Right renal cortex interstitium (tissue), 3 donors: ENCODE measurements at places on chromosomes 13 and 19.

DNA sequence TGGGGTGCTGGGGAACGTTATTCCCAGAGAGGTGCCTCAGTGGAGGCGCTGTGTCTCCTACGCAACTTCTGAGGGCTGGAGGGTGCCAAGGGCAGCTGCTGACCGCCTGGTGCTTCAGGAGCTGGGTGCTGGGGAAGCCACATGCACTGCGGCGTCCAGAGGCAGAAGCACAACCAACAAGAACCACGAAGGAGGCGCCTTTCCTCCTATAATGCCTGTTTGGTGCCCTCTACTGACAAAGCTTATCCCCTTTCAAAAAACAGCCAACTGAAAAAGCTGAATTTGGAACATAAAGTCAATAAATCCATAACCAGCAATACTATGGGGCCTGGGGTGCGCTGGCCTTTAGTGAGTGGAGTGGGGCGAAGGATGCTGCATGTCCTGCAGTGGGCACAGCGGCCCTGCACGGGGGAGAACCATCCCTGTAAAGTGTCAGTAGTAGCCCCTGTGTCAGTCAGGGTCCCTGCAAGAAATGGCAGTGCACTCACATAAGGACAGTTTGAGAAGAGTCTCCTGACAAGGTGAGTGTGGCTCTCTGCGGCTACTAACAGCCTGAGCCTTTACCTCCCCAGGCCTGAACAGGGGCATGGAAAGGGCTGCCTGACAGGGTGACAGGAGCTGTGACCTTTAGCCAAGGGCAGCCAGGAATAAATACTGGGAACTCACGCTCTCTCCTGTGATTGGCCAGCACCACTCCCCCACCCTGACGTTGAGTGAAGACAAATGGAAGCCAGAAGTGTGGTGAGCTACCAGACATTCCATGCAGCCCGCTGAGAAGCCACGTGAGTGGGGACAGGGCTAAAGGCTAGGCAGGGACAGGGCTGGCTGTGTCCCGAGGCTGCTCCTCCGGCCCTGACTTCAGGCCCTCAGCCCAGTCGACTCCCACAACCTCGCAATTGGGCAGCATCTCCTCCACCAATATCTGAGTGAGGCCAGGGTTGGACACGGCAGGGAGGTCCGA lies 4.5 kb upstream of the B3GNT8 start:
- DNase-seq: no peak

DNA sequence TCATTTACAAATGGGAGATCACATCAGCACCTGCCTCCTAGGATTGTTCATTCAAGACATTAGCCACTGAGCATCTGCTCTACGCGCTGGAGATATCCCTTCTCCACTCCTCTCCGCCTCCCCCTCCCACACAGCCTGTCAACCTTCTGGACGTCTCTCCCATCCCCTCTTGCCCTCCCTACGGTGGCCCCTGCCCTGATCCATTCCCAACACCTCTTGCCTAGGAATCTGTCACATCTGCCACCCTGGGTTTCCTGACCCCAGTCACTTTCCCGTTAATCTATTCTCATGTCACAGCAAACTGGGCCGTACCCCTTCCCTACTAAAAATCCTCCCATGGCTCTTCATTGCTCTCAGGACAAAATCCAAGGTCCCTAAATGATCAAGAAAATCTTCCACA lies 10.3 kb downstream of the DYRK1B start:
- DNase-seq: no peak

- no peak for DNase-seq
These were observed 95.2 kb downstream of the FRY start for GRCh38 chr13:32126756-32127155.

DNA sequence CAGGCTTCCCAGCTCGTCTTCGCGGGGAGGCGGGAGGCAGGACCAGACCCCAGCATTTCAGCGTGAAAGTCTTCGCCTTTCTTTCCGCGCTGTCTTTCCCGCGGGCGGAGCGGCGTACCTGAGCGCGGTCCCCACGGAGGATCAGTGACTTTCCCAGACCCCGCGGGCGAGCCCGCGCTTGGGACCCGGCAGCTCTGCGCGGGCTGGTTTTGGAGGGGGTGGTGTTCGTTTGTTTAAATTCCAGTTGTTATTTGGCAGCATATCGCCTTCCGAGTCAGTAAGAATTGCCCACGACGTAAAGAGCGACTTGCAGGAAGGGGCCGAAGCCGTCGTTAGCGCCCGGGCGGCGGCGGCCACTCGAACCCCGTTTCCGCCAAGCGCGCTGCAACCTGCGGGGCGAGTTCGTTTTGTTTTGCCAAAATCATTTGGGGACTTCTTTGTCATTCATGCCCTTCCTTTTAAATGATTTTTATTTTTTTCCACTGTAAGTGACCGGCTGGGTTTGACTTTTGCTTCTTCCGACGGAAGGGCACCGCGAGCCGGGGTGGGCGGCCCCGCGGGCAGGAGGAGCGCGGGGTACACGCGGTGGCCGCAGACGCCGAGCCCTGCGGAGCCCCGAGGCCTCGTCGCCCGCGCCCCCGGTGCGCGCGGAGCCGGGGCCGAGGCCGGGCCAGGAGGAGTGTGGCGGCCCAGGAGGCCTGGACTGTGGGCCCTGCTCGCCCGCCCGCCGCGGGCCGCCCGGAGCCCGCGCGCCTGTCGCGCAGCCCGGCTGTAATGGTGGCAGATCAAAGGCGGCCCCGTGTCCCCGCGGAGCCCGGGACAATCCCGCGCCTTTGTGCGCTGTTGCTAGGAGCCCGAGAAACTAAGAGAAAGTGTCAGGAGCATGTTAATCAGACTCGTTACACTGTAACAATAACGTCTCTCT lies 75.9 kb downstream of the ZIC5 start:
- no peak for DNase-seq

DNA sequence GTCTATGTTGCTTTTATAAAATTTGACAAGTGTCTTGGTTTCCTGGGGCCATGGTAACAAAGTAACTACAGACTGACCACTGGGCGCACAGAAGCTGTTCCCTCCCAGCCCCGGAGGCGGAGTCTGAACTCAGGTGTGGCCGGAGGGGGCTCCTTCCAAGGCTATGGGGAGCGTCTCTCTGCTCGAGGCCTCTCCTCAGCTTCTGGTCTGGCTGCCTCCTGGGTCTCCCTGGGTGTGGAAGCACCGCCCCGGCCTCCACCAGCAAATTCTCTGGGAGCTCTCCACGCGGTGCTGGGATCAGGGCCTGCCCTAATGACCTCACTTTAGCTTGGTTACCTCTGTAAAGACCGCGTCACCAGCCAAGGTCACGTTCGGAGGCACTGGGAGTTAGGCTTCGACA lies 45.7 kb upstream of the F7 start:
- no peak for DNase-seq

GRCh38 chr19:43820098-43820883 lies 6.8 kb upstream of the ZNF283 start:
- no peak for DNase-seq

DNA sequence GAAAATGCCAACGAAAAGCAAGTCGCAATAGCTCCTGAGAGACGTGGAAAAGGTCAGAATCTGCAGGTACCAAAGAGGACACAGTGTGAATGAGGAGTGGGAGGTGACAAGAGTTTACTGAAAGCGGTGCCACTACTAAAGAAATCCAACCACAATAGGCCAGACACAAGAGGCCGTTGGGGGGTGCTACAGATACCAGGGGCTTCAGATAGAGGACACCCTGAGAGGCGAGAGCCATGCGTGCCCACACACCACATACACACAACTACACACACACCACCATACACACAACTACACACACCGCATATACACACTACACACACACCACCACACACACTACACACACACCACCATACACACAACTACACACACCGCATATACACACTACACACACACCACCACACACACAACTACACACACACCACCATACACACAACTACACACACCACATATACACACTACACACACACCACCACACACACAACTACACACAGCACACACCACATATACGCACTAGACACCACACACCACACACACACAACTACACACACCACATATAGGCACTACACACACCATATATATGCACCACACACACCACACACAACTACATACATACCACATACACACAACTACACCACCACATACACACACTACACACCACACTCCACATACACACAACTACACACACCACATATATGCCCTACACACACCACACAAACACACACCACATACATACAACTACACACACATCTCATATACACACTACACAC lies 28.5 kb downstream of the CRYL1 start:
- no peak for DNase-seq

DNA sequence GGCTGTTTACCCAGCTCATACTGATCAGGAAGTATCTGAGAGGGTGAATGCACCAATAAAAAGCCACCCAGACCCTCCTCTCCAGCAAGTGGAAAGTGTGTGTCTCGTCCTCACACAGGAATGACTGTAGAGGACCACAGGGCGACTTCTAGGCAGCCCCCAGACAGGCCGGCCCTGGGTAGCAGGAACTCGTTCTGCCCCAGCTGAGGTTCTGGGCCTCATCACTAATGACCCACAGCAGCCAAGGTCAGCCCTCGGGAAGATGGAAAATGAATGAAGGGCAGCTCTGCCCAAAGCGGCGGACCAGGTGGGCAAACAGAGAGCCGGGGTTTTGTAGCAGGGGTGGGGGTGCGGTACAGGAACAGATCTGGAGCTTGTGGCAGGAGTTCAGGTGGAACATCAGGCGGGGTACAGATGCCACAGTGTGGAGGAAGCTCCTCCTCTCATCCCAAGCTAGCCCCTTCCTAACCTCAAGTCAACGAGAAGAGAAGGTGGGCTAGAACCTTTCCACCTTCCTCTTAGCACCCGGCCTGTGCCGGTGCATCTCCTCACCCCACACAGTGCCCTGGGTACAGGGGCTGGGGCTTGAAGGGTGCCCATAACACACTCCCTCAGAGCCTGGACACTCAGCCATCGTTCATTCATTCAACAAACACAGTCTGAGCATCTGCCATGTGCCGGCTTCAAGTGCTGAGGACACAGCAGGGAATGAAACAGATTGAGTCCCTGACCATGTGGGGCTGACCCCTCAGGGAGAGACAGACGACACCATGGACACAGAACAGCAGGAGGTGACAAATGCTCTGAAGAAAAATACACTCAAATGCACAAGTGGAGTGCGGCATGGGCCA lies 36.2 kb downstream of the RFX2 start:
- no peak for DNase-seq

- no peak for DNase-seq
These were observed 984.7 kb upstream of the PCDH9 start for GRCh38 chr13:68214691-68215415.

DNA sequence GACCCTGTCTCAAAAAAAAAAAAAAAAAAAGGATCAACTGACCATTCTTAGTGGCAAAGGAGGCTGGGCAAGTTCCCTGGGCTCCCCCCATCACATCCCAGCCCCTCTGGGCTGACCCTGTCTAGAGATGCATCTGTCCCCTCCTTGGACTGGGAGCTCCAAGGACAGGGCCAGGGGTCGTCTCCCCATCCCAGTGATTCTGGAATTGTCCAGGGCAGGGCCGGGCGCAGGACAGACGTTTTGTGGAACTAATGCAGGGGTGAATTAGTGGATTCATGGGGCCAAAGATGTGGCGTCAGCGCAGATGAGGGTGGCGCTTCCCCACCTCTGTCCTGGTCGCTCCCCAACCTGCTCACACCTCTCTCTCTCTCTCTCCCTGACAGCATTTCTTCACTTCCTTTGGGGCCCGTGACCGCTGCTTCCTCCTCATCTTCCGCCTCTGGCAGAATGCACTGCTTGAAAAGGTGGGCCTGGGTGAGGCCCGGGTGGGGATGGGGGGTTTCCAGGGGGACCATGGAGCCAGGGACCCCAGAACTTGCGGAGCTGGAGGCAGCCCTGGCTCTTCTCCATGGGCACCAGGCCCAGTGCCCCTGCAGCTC lies 11.1 kb downstream of the GRAMD1A start:
- DNase-seq: no peak

DNA sequence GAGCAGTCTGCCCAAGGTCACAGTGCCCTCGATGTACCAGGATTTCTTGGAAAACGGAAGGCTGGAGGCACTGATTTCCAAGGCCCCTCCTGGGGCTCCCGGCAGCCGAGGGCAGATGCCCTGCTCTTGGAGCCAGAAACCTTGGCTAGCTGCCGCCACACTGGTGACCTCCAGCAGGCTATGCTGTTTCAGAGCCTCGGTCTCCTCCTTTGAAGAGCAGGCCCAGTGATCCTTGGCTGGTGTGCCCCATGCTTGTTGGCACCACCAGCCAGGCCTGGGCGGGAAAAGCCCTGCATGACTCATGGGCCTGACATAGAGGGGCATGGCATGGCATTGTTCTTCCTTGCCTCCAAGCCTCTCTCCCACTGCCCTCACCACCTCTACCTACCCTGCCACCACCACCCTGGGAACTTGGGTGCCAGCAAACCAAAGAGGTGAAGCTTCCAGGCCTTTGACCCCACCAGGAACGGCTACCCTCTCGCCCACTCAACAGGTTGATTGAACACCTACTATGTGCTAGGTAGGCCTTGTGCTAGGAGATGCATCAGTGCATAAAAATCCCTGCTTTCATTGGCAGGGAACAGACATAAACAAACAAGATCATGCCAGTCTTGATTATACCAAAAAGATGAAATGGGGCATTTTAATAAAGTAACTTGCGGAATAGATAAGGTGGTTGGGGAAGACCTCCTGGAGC lies 1.6 kb upstream of the CLEC11A start:
- DNase-seq: no peak
